ENCODE measurements at places on chromosomes 16 and 17.
A peak's percentile ranks its signal among the peaks of the same experiment; 100 is the strongest.

DNA sequence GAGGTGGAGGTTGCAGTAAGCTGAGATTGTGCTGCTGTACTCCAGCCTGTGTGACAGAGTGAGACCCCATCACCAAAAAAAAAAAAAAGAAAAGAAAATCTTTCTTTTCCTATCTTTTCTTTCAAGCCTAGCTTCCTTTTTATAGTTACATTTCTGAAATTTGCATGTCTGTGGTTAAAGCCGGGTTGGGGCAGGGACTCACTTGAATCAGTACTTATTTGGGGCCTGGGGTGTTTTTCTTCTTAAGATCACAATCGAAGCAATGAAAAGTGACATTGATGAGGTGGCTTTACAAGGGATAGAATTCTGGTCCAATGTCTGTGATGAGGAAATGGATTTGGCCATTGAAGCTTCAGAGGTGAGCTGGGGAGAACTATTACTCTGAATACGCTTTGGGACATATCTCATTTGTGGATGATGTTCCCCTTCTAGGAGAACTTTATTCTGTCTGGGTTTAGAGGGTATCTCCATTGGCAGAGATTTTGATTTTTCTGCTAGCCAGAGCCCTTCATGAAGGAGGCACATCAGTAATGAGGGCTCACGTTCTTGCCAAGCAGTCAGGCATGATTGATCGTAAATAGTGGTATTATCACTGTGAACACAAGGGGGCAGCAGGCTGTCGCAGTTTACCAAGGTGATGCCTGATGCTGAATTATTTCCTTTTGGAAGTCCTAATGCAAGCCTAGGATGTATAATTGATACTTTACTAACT lies 14.3 kb downstream of the KPNB1 start:
- DNase-seq = peak; percentile 45

GRCh38 chr16:83955218-83956130 lies 2.4 kb downstream of the OSGIN1 start:
- peak; percentile 41 for DNase-seq

- no peak for DNase-seq
Observed at GRCh38 chr16:30553393-30553899, 4.7 kb downstream of the ZNF764 start.

GRCh38 chr16:3317315-3317999 lies 12.2 kb downstream of the ZNF75A start:
- DNase-seq = no peak

DNA sequence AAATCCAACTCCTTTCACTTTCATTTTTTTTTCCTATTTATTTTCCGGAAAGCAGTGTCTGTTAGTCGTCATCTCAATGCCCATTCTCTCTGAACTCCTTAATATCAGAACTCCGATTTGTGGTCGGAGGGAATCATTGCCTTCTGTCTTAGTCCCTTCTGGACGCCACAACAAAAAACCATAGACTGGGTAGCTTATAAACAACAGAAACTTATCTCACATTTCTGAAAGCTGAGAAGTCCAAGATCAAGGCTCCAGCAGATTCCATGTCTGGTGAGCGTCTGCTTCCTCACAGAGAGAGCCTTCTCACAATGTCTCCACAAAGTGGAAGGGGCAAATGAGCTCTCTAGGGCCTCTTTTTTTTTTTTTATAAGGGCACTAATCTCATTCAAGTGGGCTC lies 296.6 kb upstream of the CDH11 start:
- no peak for DNase-seq

- DNase-seq = no peak
Observed at GRCh38 chr17:15403276-15403939, 62.0 kb upstream of the TEKT3 start.

DNA sequence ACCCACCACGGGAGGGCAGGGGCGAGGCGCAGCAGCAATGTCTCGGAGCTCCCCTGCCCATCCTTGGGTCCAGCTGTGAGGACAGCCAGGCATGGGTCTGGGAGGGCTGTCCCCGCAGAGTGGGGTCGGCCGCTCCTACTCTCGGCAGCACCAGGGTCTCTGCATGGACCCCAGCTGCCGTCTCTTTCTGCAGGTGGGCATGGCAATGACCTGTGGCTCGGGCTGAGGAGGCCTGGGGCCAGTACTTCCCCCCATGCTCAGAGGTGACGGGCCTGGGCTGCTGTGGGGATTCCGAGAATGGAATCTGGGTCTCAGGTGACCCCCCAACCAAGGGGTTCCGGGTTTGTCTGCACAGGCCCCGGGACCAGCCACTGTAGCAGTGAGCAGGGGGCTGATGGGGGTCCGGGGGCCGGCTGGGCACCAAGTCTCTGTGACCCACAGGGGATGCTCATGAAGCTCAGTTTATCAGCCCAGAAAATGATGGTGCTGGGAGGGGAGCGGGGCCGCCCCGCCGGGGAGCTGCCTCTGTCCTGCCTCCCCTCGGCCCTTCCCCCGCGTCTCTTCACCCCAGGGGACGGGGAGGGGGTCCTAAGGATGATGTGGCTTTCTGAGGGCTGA lies 23.5 kb downstream of the CACNA1H start:
- no peak for DNase-seq

DNA sequence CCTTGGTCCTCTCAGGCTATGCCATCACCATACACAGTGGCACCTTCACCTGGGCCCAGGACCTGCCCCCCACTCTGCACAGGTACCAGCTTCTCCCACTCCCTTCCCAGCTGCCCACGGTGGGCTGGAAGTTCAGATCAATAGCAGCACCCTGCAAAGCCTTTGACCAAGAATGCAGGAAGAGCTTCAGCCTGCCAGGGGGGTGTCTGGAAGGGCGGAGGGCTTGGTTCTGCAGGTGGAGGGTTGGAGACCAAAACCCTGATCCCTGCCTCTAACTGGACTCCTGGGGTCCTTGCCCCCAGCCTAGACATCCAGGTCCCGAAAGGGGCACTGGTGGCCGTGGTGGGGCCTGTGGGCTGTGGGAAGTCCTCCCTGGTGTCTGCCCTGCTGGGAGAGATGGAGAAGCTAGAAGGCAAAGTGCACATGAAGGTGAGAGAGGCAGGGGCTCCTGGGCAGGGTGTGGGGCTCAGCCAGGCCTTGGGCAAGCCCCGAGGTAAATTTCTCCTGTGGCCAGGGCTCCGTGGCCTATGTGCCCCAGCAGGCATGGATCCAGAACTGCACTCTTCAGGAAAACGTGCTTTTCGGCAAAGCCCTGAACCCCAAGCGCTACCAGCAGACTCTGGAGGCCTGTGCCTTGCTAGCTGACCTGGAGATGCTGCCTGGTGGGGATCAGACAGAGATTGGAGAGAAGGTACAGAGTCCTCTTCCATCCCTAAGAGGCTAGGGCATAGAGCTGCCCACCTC lies 34.3 kb downstream of the ABCC3 start:
- DNase-seq = no peak

GRCh38 chr17:28055546-28056275 lies 13.2 kb downstream of the NLK start:
- no peak for DNase-seq

- no peak for DNase-seq
Observed at GRCh38 chr16:31455601-31456314, 3.5 kb upstream of the ARMC5 start.

- no peak for DNase-seq
Observed at GRCh38 chr17:49217651-49218413, 7.3 kb downstream of the ABI3 start.

DNA sequence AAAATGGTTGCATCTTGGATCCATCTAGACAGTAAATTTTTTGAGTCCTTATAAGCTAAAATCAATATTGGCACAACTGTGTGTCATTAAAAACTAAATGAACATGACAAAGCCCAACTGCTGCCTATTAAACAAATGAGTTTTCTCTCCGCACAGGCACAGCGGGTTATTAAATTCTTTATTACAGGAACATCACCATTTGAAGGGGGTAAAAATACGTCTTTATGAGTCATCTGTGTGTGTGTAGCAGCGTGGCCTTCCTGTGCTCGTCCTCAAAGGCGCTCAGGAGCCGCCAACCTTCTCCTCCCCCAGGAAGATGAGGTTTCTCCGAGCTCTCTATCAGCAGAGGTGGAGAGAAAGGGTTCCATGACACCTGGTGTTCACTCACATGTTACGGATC lies 62.6 kb upstream of the SDK2 start:
- DNase-seq = no peak

DNA sequence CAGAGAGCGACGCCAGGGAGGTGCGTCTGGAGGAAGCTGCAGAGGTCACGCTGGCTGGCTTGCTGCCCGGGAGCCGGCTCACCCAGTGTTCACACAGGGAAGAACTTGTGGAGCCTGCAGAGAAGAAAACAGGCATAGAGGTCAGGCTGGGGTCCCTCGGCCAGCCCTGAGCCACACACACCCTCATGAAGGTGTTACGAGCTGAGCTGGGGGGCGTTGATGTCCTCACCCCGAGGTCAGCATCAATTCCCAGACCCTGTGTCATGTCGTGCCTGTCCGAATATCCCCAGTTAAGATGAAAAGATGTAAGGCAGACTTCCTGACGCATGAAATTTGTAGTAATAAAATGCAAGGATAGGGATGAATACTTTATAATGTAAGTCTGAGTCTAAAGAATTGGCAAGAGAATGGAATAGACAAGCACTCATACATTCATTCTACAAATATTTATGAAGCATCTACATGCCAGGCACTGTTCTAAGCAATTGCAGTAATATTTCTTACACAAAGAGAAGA lies 77.1 kb downstream of the USP31 start:
- peak; percentile 41 for DNase-seq

DNA sequence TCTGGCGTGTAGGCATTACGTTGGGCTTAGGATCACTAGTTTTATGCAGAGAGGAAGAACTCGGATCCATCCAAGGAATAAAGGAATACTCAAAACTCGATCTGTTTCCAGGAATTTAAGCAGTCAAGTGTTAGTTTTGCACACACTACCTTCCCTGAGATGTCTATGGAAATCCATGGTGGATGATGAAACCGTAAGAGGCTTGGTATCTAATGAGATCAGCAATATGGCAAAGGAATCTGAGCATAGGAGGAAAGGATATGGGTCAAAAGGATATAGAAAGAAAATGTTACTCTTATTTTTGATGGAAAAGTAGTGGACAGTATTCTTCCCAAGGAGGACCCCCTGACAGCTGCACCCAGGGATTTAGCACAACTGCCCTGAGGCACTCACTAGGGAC lies 59.6 kb downstream of the SMG6 start:
- DNase-seq = no peak

- no peak for DNase-seq
Observed at GRCh38 chr17:56966338-56966737, 5.5 kb upstream of the COIL start.

DNA sequence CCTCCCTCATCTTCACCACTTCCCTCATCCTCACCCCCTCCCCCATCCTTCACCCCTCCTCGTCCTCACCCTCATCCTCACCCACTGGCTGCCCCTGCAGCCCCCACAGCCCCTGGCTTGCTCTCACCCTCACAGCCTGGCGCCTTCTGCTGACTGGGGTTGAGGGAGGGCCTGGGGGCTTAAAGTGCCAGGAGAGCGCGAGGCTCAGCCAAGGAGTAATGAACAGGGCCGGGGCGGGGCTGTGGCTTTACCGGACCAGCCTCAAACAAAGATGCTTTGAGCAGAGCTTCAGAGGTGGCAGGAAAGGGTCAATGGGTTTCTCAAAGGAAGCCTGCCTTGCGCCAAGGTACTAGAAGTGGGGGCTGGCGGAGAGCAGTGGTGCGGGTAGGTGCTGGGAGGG lies at the start of gene PRSS33:
Gene PRSS33, minus strand, starts transcription at position 155 of the 400 bp plus-strand sequence. CDS start 1,013 bp downstream, outside the sequence.
- no peak for DNase-seq

- DNase-seq = peak; percentile 59
Observed at GRCh38 chr16:72124761-72125634, 31.4 kb downstream of the DHX38 start.

GRCh38 chr16:65413861-65414260 lies 292.0 kb upstream of the CDH11 start:
- no peak for DNase-seq

DNA sequence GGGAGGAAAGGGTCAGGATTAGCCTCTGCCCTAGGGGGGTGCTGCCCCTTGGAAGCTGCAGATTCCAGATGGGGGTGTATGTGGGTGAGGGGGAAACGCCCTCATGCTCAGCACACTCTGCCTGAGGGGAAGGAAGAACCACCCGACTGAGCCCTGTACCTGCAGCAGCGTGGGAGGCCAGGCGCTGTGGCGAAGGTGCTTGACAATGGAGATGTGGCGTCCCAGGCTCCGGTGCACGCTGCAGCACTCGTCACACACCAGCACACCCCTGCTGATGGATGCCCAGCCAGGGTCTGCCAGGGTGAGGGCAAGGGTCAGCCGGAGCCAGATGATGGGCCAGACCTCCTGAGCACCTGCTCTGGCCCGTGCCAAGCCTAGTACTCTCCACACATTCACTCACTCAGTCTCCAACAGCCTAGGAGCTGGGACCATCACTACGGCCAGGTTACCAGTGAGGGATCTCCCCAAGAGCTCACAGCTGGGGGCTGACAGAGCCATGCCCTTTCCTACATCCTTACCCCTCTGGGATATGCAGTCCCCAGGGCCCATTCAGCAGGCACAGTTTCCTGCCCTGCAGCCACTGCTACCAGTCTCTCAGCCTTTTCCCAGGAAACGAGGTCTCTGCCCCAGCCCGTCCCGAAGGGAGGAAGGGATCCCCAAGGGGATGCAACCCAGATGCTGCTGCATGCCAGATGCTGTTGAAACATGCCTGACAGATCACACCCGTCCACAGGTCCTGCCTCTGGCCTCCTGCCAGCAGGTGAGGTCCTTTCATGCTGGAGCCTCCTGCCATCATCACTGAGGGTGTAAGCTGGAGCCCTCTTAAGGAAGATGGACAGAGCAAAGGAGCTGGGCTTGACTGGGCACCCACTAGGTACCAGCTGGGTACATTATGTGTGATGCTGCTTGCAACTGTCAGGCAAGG lies 5.9 kb downstream of the GIT1 start:
- no peak for DNase-seq

- DNase-seq = no peak
Observed at GRCh38 chr17:55237268-55237667, 27.5 kb upstream of the HLF start.

GRCh38 chr17:73293480-73293911 lies 18.3 kb downstream of the CDC42EP4 start:
- DNase-seq = no peak

- DNase-seq = no peak
Observed at GRCh38 chr16:84413244-84414004, 45.1 kb downstream of the ATP2C2 start.

DNA sequence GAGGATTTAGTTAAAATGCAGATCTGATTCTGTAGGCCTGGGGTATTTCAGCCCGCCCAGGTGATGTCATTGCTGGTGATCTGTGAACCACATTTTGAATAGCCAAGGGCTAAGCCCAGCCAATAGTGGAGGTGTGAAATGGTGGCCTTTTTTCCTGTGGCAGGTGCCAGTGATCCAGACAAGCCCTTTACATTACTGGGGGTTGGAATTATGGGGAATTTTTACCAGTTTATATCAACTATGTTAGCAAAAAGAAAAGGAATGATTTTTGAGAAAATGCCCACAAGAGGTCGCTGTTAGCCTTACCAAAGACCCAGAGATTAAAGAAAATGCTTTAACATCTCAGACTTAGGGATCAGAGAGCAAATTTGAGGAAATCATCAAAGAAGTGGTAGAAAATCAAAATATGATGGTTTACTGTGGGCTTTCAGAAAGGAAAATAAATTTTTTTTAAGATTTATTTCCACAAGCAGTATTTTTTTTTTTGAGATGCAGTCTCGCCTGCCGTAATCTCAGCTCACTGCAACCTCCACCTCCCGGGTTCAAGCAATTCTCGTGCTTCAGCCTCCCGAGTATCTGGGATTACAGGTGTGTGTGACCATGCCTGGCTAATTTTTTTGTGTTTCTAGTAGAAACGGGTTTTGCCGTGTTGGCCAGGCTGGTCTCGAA lies 3.9 kb downstream of the VPS35L start:
- peak; percentile 48 for DNase-seq

Measured in astrocyte of the cerebellum (primary cell).